Karpas-422 (cell line): ENCODE measurements at places on chromosomes 7 and 10. TPM values are rescaled to one million over a fixed set of nuclear protein-coding genes. Genes with fewer than 3 reads are reported as not detected.

The ANKRD26 gene
- 13.2 and 16.3 TPM in 2 replicates for total RNA-seq

The CDH23 gene
- total RNA-seq: 0.47 and 2.1 TPM in 2 replicates

The GPR85 gene
- 0.07 TPM in 1 of 2 replicates, not detected in the other for total RNA-seq

The DPYSL4 gene
- 0.11 TPM in 1 of 2 replicates, not detected in the other for total RNA-seq

The TMEM184A gene
- total RNA-seq: not detected in 2 replicates

The PIP gene
- total RNA-seq: not detected in 2 replicates

The ACTL6B gene
- total RNA-seq: not detected in 2 replicates

The AKR1B15 gene
- total RNA-seq: not detected in 2 replicates

The GRM8 gene
- not detected in 2 replicates for total RNA-seq
